ENCODE measurements at places on chromosomes 4 and X. TPM values are rescaled to one million over a fixed set of nuclear protein-coding genes. Genes with fewer than 3 reads are reported as not detected.

GRCh38 chr4:52873861-52874343 lies 11.8 kb downstream of the RASL11B start:
- no peak for DNase-seq

DNA sequence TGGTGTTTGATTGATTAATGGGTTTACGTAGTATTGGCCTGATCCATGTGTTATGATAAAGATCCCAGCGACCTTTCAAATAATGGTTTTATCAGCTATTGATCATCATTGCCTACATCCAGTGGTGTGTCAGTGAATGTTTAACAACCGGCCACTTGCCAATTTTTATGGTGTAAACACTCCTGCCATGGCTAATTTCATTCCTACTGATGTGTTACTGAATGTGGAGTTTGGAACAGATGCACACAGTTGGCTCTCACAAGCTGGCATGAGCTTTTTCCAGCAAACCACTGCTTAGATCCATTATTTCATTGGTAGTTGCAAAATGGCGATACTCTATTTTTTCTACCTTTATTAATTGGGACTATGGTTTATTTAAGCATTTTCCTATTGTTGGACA lies 139.9 kb downstream of the REPS2 start:
- no peak for DNase-seq

DNA sequence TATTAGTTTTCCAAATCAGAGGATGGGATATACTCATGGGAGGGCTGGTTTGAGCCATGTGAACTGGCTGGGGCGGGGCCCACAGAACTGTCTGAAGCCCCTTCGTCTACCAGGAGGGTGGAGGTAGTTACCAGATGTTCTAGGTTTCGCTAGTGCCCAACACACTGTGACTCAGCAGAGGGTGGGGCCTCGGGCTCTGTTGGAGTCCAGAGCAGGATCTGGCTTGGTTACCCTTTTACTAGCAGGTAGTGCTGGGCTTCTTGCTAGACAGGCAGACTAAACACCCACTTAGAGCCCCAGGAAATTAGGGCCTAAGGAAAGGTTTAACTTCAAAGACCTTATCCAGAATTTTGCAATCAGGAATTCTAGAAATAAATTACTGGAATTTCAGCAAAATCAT lies 56.2 kb upstream of the CHRDL1 start:
- no peak for DNase-seq

Gene NUDT11
- 8.6 TPM for polyA plus RNA-seq

DNA sequence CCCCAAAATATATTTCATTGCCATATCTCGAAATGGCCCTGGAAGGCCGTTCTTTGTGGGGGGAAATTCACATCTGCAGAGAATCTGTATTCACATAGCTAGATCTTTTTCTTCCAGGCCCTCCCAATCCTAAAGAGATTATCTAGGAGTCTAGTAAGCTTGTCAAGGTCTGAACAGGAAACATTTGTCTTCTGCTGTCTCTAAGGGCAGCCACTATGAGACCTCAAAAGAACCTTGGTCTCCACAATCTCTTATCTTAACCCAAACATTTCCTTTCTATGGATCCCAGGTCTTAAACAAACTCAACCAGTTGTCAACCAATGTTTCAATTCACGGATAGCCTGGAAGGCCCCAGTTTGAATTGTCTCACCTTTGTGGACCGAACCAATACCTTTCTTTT lies 45.0 kb downstream of the CRLF2 start:
- DNase-seq = no peak

DNA sequence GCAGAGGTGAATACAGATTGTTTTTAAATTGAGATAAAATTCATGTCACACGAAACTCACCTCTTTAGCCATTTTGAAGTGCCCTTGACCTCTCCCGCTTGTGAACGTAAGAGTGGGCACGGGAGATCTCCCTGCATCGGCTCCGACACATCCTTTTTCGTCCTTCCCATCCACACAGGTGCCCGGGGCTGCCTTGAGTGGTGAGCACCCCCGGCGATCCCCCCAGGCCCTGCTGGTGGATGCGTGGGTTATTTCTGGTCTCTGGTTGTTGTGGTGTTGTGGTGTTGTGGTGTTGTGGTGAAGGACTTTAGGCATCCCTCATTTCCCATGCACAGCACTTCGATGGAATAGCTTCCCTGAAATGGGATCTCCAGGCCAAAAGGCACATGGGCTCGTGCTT lies 46.1 kb downstream of the PSAPL1 start:
- no peak for DNase-seq

Gene WAS
- polyA plus RNA-seq = 5.1 TPM

Gene ADGRG4
- not detected for polyA plus RNA-seq

Measured in left lung (tissue), 14 donors.